Endothelial cell of umbilical vein (primary cell): ENCODE measurements at places on chromosomes 1 and 21. TPM values are rescaled to one million over a fixed set of nuclear protein-coding genes. Genes with fewer than 3 reads are reported as not detected.

DNA sequence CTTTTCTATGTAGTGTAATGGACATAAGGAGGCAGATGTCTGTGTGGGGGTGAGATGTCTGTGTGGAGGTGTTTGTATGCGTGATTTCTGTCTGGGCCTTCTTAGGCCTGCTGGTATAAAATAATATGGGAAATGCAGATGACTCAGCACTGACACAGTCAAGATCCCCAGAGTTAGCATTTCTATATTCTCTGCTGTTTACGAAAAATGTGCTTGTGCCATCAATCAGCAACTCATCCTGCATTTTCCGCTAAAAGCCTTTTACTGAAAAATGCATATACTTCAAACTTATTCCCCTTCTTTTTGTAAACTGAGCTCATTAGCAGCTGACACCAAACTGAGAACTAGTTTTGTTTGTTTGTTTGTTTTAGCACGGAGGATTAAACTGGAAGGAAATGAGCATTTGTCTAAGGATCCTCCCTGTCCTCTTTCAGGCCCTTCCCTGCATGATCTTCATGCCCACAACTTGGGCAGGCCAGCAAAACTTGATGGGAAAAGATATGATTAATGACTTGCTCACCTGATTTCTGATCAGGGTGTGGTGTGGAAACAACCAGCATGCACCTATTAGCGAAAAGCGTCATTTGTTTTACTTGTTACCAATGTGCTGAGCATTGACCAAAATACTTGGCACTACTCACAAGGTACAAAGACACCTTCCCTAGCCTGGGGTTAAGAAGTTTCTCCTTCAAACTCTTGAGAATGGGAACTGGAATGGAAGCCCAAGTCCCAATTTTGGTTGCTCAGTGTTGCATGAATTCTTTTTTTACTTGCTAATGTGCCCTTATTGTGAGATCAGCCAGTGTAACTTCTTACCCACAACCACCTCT, 77.4 kb downstream of the NDUFS5 start:
- H3K27me3 ChIP-seq = no peaks in the 10 kb centered on the region
- H3K27ac ChIP-seq = peak overlapping the region; percentile 82
- DNase-seq = peak; percentile 75
- no peak overlapping the region for H3K4me3 ChIP-seq
- peaks cover 39% of the 10 kb centered on the region for H3K4me1 ChIP-seq

The CCDC185 gene
- not detected in 2 replicates for polyA plus RNA-seq

DNA sequence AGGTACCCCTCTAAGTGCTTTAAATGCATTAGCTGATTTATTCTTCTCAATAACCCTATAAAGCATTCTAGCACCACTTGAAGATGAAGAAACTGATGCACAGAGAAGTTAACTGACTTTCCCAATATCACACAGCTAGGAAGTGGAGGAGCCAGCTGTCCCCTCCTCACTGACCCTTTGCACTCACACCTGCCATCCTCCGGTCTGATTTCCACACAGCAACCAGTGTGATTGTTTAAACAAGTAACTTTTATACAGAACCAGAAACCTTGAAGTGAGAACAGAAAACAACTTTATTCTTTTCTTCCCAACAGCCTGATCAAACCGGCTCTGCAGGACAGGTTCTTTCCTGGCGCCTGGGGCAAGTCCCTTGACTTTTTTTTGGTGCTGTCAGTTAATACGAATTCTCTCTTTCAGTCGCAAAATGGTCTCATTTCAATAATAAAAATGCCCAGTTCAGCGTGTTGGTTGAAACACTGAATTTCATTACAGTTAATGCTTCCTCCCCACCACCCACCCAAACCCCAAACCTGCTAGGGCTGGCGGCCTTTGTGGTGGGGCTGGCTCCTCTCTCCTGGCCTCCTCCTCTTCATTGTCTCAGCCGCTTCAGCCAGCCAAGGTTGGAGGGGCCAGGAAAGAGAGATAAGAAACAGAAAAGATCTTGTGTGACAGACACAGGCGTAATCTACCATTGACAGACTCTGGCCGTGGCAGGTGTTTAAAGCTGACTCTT, 26.4 kb upstream of the EEIG2 start:
- no peak for DNase-seq
- no peak overlapping the region for H3K4me3 ChIP-seq
- H3K36me3 ChIP-seq = no peaks in the 10 kb centered on the region
- no peaks in the 10 kb centered on the region for H3K4me1 ChIP-seq
- H3K27me3 ChIP-seq = peaks cover 4% of the 10 kb centered on the region

DNA sequence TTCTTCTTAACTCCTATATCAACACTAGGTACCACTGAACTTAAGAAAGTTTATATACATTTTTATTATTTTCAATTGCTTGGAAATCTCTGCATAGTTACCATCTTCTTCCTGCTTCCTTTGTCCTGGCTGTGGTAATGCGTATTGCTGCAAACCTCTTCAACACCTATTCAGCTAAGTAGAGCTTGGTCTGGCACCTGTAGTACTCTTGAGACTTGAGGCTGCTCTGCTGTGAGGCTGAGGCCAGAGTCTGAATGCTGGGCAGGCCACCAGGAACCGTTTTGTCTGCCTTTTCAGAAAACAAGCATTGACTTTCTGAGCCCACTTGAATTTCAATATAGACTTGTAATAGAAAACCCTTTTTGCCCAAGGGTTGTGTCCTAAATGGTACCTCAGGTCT, 52.0 kb upstream of the RGS2 start:
- no peak overlapping the region for H3K27ac ChIP-seq
- no peak for DNase-seq
- no peaks in the 10 kb centered on the region for H3K4me1 ChIP-seq
- H3K36me3 ChIP-seq = no peaks in the 10 kb centered on the region

The RAP1GAP gene
- 0.07 and 1.4 TPM in 2 replicates for polyA plus RNA-seq

- H3K4me1 ChIP-seq = no peaks in the 10 kb centered on the region
- H3K27me3 ChIP-seq = no peaks in the 10 kb centered on the region
- no peak overlapping the region for H3K27ac ChIP-seq
- H3K4me3 ChIP-seq = no peak overlapping the region
- DNase-seq = no peak
- H3K36me3 ChIP-seq = no peaks in the 10 kb centered on the region
Observed at GRCh38 chr21:29115899-29116298, 14.5 kb upstream of the MAP3K7CL start.

The OR2M3 gene
- polyA plus RNA-seq = not detected in 2 replicates

The TEDDM1 gene
- polyA plus RNA-seq = not detected in 2 replicates

DNA sequence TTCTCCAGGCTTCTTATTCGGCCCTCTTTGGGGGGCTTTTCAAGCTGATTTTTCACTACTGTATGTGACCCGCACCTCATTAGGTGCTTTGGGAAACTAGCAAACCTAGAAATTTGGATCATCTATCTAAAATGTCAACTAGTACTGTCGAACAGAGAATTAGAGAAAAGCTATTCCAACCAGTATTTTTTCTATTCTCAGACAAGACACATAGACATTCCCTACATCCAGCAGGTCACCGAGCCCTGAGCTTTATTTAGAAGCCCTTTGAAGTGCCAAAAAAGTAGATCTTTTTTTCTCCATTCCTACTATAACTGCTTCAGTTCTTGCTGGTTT, 310 bp upstream of the SSR2 start:
- peaks cover 10% of the 10 kb centered on the region for H3K4me1 ChIP-seq
- peaks cover 11% of the 10 kb centered on the region for H3K36me3 ChIP-seq
- no peak overlapping the region for H3K4me3 ChIP-seq
- H3K27ac ChIP-seq = no peak overlapping the region
- no peaks in the 10 kb centered on the region for H3K27me3 ChIP-seq

DNA sequence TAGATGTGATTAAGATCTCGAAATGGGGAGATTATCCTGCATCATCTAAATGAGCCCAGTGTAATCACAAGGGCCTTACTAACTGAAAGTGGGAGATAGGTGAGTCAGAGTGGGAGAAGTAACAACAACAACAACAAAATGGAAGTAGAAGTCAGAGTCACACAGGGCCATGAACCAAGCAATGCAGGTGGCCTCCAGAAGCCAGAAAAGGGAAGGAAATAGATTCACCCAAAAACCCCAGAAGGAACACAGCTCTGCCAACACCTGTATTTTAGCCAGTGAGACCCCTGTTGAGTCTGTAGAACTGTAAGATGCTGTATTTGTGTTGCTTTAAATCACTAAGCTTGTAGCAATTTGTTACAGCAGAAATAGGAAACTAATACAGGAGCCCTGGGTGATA, 4.1 kb downstream of the TAGLN2 start:
- peak; percentile 26 for DNase-seq
- peaks cover 13% of the 10 kb centered on the region for H3K36me3 ChIP-seq
- H3K4me3 ChIP-seq = no peak overlapping the region
- H3K27me3 ChIP-seq = no peaks in the 10 kb centered on the region

- no peaks in the 10 kb centered on the region for H3K36me3 ChIP-seq
- DNase-seq = peak; percentile 26
- peaks cover 76% of the 10 kb centered on the region for H3K27me3 ChIP-seq
- no peak overlapping the region for H3K27ac ChIP-seq
- H3K4me3 ChIP-seq = no peak overlapping the region
Observed at GRCh38 chr21:41768437-41769042, 1.7 kb upstream of the RIPK4 start.

The COL11A1 gene
- not detected in 2 replicates for polyA plus RNA-seq

GRCh38 chr1:206841609-206842323, 23.7 kb upstream of the IL20 start:
- H3K36me3 ChIP-seq = no peaks in the 10 kb centered on the region
- no peak overlapping the region for H3K4me3 ChIP-seq
- no peaks in the 10 kb centered on the region for H3K4me1 ChIP-seq
- no peak overlapping the region for H3K27ac ChIP-seq
- no peaks in the 10 kb centered on the region for H3K27me3 ChIP-seq

The STUM gene
- polyA plus RNA-seq = not detected in 2 replicates

DNA sequence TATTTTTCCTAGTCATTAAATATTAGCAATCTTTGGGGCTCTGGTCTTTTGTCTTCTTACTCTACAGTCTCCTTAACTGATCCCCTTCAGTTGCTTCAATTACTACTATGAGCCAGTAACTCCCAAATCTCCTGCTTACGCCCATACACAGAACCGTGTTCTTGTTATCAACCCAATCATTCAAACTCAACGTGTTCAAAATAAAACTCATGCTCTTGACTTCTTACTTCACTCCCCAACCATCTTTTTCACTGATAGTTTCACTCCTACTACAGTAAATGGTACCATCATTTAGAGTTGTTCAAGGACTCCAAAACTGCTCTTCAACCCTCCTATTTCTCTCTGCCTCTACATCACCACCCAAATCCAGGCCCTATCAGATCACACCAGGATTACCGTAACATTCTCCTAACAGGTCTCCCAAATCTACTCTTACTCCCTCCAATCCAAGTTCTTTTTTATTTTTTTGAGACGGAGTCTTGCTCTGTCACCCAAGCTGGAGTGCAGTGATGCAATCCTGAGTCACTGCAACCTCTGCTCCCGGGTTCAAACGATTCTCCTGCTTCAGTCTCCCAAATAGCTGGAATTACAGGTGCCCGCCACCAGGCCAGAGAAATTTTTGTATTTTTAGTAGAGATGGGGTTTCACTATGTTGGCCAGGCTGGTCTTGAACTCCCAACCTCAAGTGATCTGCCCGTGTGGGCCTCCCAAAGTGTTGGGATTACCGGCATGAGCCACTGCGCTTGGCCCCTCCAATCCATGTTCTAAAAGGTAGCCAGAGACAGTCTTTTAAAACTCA, 3.0 kb downstream of the YARS1 start:
- H3K27me3 ChIP-seq = no peaks in the 10 kb centered on the region
- H3K27ac ChIP-seq = no peak overlapping the region
- H3K36me3 ChIP-seq = peaks cover 3% of the 10 kb centered on the region
- H3K4me1 ChIP-seq = peaks cover 25% of the 10 kb centered on the region
- DNase-seq = no peak

- no peaks in the 10 kb centered on the region for H3K27me3 ChIP-seq
- no peaks in the 10 kb centered on the region for H3K36me3 ChIP-seq
- no peak for DNase-seq
- no peaks in the 10 kb centered on the region for H3K4me1 ChIP-seq
Observed at GRCh38 chr1:171902527-171902926, 61.2 kb downstream of the DNM3 start.

The PGLYRP3 gene
- not detected in 2 replicates for polyA plus RNA-seq

DNA sequence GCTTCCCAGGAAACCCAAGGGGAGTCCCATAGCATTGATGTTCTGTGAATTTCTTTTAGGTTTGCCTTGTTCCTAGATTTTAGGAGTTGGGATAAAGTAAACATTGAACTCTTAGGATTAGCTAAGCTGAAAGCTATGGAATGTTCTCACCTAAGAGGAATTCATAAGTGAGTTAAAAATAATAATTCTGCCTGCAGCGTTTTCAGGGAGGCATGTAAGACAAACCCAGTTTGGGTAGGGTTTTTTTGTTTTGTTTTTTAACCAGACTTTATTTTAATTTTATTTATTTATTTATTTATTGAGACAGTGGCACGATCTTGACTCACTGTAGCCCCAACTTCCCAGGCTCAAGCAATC, 28.9 kb upstream of the CD101 start:
- H3K4me1 ChIP-seq = no peaks in the 10 kb centered on the region
- H3K27me3 ChIP-seq = no peaks in the 10 kb centered on the region
- no peak for DNase-seq
- H3K4me3 ChIP-seq = no peak overlapping the region
- no peak overlapping the region for H3K27ac ChIP-seq

DNA sequence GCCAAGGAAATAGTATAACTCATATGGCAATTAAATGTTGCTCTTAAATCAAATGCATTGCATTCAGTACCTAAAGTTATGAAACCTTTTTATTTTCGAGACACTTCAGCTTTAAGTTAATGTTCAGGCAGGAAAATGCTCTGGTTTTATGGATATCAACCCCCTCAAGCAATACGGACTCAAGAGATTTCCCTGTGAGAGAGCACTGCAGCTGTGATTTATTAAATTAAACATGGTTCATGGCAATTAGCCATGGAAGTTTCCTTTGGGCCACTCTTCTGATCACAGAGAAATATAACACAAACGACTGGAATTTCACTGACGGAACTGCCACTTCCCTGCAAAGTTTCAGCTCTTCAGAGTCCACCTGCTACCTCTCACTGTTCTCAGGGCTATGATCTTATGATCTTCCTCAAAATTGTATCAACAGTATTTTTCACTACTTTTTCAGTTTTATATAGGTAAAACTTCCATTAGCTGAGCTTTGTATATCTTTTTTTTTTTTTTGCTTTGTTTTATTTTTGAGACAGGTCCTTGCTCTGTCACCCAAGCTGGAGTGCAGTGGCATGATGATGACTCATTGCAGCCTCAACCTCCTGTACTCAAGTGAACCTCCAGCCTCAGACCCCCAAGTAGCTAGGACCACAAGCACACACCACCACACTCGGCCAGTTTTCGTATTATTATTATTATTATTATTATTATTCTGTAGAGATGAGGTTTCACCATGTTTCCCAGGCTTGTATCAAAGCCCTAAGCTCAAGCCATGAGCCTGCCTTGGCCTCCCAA, 923.1 kb upstream of the TMPRSS15 start:
- no peaks in the 10 kb centered on the region for H3K36me3 ChIP-seq
- DNase-seq = no peak
- no peak overlapping the region for H3K4me3 ChIP-seq
- H3K27ac ChIP-seq = no peak overlapping the region
- H3K27me3 ChIP-seq = no peaks in the 10 kb centered on the region

DNA sequence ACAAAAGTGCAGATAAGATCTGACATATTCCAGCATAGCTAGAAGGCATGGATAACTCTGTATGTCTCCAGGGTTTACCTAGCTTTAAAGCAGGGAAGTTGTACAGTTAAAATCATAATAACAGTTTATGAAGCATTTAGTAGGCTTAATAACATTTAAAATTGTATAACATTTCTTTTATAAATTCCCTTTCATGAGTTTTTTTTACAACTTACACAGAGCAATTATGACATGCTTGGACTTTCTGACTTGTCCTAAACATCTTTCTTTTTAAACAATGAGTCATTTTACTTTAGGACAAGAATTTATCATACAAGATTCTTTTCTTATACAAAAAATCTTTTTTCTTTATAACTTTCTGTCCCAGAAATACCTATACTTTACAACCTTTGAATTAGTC, 408.5 kb upstream of the NEGR1 start:
- no peak for DNase-seq
- no peak overlapping the region for H3K27ac ChIP-seq
- H3K4me1 ChIP-seq = no peaks in the 10 kb centered on the region
- no peaks in the 10 kb centered on the region for H3K36me3 ChIP-seq
